ENCODE measurements at places on chromosomes 5 and 9.

DNA sequence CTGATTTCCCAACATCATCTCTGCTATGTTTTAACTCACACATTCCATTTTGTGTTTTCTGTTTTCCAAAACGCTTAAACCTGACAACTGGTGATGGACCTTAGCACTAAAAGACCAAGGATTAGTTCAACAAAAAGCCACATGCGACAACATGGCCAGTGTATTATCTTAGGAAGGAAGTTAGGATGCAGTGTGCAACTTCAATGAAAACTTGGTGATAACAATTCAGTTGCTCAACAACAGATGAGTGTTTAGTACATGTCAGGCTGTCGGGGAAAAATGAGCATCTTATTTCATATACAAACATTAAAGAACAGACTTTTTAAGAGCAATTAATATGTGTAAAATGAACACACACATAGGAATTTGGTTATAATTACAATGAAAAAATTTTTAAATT lies 780.0 kb downstream of the SEMA5A start:
- no peak for DNase-seq

- no peak for DNase-seq
Observed at GRCh38 chr5:124468671-124469411, 277.6 kb downstream of the ZNF608 start.

DNA sequence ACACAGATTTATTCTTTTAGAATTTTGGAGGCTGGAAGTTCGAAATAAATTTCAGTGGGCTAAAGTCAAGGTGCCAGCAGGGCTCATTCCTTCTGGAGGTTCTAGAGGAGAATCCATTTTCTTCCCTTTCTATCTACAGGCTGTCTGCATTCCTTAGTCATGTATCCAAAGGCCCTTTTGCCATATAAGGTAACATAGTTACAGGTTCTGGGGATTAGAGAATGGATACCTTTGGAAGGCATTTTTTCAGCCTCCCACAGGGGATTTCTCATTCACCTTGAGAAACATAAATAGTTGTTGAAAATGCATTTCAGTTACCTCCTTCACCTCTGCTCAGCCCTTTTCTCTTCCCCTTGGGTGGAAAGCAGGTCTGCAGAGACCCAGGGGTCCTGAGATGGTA lies 280.0 kb upstream of the MAP3K1 start:
- DNase-seq, result no peak

GRCh38 chr9:18368206-18368605 lies 105.7 kb upstream of the ADAMTSL1 start:
- DNase-seq, result no peak

GRCh38 chr5:110625376-110625999 lies 101.0 kb downstream of the TMEM232 start:
- DNase-seq, result no peak

DNA sequence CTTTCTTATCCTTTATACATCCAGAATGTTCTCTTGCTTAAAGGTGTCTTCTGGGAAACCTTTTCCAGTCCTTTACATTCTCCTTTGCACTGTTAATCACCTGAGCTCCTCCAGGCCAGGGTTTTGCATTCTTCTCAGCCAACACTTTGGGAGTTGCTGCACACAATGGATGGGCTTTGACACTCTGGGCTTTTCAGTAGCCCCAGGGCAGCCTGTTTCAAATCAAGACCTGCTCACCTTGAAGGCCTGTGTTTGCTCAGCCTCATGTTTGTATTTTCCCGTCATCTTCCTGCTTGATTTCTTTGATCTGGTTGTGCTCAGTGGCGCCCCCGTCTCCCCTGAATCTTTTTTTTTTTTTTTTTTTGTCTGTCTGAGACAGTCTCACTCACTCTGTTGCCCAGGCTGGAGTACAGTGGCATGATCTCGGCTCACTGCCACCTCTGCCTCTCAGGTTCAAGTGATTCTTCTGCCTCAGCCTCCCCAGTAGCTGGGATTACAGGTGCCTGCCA lies 41.0 kb downstream of the DMRT1 start:
- DNase-seq, result no peak
